ENCODE measurements at places on chromosomes 7 and 10.

DNA sequence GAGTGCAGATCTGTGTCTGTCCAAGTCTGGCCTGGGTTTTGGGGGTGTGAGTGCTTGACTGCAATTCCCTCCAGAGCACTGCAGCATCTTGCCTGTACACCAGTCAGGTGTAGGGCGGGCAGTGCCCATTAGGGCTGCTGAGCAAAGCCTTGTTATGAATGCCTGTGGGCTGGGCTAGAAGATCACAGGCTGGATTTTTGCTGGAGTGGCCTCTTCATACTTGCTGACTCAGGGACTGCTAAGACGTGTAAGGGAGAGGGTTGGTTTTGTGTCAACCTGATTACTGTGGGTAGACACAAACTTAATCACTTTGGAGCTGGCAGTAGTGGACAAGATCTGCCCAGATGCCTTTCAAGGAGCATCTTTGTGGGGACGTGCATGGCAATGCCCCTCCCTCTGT lies 29.6 kb downstream of the DMBT1 start:
- DNase-seq: no peak

GRCh38 chr7:23530405-23530804 lies 1.4 kb downstream of the TRA2A start:
- no peak for DNase-seq

GRCh38 chr10:68099736-68100135 lies 9.6 kb upstream of the MYPN start:
- no peak for DNase-seq

DNA sequence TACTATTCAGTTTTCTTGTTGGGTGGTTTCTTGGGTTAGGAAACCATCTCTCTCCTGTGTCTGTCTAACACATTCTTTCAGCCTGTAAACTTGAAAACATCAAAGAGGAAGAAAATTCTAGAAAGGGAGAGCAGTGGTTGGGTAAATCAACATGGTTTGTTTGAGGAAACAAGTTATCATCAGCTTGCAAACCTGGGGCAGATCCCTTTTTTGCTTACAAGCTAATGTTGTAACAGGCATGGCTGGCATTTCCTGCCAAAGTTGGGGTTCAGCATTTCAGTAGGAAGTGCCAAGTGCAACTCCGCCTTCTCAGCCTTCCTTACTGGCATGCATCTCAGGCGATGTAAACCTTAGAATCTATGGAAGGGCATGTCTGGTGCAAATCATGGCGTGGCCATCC lies 112.6 kb downstream of the EEPD1 start:
- no peak for DNase-seq

DNA sequence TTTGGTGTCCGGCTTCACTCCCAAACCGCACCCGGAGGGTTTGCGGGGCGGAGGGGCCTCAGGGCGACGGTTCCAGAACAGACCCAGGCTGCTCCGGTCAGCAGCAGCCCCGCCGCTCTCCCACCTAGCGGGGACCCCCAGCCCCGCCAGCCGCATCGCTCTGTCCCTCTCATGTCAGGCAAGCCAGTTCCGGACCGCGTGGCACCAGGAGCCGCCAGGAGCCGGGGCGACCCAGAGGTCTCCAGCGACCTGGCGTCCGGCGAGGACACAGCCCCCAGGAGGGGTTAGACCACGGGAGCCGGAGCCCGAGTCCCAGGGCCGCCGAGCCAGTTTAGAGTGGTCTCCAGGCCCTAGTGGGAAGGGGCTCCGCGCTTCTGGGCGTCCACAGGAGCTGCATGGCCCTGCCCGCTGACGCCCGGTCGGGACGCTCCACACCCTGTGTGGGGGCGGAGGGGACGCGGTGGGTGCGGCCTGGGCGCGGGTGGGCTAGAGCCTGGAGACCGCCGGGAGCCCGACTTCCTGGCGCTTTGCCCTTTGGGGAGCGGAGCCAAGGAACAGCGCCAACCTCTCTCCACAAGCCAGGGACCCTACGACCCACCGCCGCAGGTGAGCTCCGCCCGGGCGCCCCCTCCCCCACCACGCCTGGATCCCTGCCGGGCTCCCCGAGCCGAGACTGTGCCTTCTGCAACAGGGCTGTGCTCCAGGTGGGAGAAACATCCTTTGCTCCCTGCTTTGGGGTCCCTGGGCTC lies 43.4 kb downstream of the ZNF117 start:
- no peak for DNase-seq
